Stimulated activated CD4-positive, alpha-beta T cell treated with anti-CD3 and anti-CD28 coated beads, Interleukin-15, amount 100 ng/mL, for 1 hour (primary cell): ENCODE measurements at places on chromosomes 16 and 17.

DNA sequence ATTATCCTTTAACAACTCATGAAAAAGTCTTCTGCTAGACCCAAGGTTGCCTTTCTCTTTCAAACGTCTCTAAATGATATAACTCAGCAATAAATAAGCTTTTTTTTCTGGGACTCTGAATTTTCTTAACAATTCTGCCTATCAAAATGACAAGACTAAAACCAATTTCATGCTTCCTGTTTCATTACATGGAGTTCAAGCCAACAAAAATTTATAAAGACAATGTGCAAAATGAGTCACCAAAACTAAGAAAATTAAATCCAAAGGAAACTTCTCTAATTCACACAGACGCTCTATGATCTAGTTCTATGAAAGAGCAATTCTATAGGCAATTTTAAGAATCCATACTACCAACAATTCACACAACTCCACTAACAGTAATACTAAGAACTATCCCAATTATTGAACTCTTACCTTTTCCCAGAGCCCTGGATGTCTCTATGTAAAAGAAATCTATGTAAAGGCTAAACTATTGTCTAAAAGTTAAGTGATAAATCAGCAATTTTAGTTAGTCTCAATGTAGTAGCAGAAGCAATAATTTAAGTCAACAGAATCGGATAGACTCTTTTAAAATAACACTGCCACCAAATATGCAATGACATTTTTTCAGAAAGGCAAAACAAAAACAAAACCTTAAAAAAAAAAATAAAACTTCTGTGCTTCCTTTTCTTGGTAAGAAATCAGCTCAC is 44.2 kb downstream of the ZZEF1 start:
- no peak for DNase-seq

GRCh38 chr17:59254742-59255141 is 34.4 kb downstream of the GDPD1 start:
- no peak for DNase-seq

GRCh38 chr16:49516382-49517036 is 142.9 kb downstream of the C16orf78 start:
- DNase-seq: no peak

GRCh38 chr17:28416703-28417311 is 10.8 kb upstream of the SLC46A1 start:
- peak; percentile 13 for DNase-seq

GRCh38 chr16:84714028-84714427 is 14.2 kb downstream of the USP10 start:
- DNase-seq: no peak

DNA sequence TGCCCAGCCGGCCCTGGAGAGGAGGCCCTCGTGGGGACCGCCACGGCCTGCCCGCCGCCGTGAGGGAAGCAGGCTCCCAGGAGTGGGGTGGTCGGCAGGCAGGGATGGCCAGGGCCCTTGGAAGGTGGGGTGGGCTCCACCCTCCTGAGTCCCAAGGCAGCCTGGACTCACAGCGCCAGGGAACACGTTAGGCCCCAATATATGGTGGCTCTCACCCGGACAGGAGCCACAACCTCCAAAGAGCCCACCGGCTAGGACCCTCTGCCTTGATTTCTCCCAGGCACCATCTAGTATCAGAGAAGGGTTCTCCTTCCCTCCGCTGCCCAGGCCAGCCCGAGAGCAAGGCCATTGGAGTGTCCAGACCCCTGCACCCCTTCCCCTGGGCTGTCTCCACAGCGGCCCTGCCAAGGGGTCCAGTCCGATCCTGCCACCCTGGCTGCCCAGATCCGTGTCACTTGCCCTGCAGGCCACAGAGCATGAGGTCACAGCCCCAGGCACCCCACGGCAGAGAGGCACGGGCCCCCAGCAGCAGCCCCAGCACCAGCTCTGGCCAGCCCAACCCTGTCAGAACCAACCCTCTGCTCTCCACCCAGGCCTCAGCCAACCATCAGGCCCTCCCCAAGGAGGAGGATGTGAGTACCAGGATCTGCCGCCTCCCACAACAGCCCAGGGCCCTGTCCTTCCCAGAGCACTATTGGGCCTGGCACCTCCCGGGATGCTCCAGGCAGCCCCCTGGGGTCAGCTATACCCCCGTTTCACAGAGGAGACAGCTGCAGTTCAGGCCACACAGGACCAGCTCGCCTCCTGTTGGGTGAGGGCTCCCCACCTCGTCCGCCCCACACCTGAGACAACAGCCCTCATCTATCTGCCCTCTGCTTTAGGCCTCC is 1.1 kb upstream of the AXIN1 start:
- no peak for DNase-seq

DNA sequence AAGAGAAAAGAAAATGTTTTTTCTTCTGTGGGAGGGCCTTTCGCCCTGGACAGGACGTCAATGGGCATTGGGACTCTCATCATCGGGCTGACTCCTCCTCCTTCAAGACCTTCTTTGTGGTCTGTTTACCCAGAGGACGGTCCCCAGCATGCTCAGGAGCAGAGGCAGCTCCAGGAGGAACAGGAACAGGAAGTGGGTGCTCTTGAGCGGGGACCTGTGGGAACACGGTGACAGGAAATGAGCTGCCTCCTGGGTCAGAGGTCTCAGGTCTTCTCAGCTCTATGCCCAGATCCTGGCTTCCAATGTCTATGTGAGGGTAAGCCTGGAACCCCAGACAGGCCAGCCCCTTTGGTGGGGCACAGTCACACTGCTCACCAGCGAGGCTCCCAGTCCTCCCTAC is 12.2 kb downstream of the CD300LD start:
- no peak for DNase-seq

DNA sequence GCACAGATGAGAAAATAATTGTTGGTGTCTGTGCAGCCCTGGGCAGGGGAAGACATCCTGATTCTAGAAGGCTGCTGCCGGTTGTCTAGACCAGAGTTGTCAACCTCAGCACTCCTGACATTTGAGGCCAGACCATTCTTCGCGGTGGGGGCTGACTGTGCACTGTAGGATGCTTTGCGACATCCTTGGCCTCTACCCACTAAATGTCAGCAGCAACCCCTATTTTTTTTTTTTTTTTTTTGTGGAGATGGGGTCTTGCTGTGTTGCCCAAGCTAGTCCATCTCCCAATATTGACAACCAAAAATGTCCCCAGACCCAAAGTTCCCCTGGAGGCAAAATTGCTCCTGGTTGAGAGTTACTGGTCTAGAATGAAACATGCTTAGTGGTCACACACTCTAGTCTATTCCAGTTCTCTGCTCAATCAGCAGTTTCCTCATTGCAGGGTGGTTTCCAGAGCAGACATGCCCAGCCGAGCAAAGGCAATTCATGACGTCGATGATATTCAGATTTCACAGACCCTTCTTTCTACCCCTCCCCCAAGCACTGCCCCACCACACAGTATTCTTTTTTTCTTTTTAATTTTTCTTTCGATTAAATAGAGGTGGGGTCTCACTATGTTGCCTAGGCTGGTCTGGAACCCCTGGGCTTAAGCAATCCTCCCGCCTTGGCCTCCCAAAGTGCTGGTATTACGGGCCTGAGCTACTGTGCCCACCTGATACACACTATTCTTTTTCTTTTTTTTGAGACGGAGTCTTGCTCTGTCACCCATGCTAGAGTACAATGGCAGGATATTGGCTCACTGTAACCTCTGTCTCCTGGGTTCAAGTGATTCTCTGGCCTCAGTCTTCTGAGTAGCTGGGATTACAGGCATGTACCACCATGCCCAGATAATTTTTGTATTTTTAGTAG is 9.0 kb downstream of the C17orf99 start:
- no peak for DNase-seq

- no peak for DNase-seq
Measured at GRCh38 chr16:49491771-49492761, 118.5 kb downstream of the C16orf78 start.
